ENCODE measurements at places on chromosomes 12 and 14.

GRCh38 chr12:95126736-95127135 is 53.3 kb upstream of the NR2C1 start:
- no peak for DNase-seq

DNA sequence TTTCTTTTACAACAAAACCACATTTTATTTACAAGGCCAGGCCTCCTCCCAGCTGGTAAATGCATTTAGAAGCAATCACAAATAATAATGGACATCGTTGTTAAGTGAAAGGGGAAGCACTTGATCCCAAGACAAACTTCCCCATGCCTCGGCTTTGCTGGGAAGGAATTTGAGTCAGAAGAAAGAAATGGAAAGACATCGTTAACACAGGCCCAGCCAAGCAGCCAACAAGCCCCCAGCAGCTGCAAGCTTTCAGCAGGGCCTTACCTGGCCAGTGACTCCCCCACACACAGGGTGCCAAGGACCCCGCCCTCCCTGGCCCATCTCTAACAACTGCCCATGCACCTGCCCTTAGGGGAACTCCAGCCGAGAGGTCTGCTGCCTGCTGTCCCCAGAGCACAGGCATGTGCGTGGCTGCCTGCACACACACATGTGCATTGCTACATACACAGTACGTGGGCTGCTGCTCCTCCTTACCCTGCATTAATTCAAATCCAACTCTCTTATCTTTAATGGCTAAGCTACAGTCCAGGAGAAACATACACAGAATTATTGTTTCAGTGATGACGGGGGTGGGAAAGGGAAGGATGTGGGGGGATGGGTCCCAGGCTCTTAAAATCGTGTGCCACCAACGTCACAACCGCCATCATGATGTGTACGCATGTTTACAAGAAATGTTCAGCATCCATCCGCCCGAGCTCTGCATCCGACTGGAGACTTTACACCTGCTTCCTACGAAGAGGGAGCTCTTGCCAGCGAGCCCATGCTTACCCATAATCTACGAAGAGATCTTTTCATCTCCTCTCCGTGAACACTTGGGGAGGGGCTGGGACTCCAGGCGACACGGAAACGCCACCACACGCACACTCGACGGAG is 9.8 kb downstream of the BCL11B start:
- DNase-seq = no peak

- no peak for DNase-seq
These were observed 3.6 kb upstream of the BRMS1L start for GRCh38 chr14:35822501-35822900.

- DNase-seq = no peak
These were observed 37.4 kb downstream of the HCAR2 start for GRCh38 chr12:122665759-122666158.

DNA sequence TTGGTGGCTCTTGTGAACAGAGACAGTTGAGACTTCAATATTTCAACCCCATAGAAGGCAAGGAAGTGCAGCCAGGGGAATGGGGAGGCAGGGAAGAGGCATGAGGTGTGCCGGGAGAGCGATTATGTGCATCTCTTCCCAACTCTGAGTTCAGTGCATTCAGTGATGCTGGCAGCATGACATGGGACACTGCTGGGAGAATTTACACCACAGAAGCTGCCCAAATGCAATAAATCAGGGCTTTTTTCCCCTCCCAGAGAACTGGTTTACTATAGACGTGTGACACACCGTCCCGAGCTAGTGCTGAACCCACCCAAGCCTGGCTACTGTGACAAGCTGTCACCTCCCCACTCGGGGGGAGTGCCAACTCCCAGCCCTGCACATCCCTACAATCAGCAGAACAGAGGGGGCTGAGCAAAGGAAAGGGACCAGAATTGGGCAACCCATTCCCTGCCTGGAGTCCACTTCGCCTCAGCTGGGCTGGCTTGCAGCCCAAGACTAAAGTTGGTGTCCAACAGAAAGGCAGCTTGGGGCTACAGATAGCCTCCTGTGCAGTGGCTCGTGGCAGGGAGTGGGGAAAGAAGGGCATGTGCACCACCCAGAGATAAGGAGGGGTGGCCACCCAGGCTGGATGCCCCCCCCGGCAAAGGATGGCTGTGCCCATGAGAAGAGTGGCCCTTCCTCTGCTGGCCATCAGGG is 16.7 kb downstream of the AHSA1 start:
- no peak for DNase-seq

DNA sequence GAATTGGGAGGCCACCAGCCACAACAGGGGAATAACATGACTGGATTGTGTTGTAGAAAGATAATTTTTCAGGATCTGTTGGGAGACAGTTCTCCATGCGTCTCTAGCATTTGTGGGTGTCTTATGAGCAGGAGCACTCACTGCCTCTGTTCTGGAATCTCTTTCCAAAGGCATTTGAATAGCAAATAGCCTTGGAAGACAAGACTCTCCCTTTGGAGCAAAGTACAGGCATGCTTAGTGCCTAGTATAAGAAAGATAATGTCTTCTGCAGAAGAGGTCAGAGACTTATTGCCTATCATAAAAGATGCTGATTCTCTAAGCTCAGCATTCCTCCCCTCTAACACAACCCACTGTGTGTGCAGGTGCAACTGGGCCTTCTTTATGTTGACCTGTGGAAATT is 58.3 kb downstream of the VCPKMT start:
- no peak for DNase-seq

DNA sequence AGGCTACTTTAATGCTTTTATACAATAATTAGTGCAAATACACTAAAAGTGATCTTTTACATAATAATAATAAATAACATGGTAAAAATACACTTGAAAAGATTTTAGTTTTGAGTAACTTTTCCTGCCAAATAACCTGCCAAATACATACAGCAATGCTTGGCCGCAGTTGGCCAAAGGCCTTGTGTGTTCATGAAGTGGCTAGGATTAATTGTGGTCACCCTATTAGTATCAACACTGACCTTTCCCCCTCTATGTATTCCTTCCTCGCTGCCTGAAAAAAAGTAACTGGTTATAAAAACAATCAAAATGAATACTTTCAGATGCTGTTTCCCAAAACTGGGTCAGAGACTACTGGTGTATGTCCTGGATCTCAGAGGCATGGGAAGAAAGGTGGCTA is 34.3 kb downstream of the KICS2 start:
- DNase-seq = no peak

- DNase-seq = no peak
These were observed 97.8 kb downstream of the SCARB1 start for GRCh38 chr12:124765581-124766489.

DNA sequence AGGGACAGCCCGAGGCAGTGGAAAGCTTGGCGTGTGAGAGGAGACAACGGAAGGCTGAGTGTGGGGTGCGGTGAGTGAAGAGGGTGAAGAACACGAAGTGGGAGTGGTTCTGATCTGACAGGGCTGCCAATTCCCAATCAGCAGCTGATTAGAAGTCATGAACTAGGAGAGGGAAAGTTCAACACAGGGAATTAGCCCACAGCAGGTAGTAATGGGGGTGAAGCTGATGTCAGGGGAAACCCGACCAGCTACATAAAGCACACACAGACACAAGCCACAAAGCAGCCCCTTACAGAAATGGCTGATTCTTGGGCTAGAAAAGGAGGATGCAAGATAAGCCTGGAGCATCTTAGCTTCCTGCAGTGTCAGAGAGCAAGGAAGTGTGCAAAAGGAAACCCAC is 47.5 kb upstream of the TCL1A start:
- no peak for DNase-seq
